Mammary epithelial cell (primary cell): ENCODE measurements at places on chromosomes 16 and 17. TPM values are rescaled to one million over a fixed set of nuclear protein-coding genes. Genes with fewer than 3 reads are reported as not detected.

GRCh38 chr17:64223283-64223682, 39.8 kb downstream of the TEX2 start:
- no peak for DNase-seq

GRCh38 chr17:61398721-61399130, 917 bp upstream of the TBX2 start:
- no peak for DNase-seq

GRCh38 chr17:60303406-60304099, 88.4 kb downstream of the USP32 start:
- no peak for DNase-seq

- no peak for DNase-seq
Measured at GRCh38 chr16:10685709-10686108, 9.0 kb downstream of the TEKT5 start.

DNA sequence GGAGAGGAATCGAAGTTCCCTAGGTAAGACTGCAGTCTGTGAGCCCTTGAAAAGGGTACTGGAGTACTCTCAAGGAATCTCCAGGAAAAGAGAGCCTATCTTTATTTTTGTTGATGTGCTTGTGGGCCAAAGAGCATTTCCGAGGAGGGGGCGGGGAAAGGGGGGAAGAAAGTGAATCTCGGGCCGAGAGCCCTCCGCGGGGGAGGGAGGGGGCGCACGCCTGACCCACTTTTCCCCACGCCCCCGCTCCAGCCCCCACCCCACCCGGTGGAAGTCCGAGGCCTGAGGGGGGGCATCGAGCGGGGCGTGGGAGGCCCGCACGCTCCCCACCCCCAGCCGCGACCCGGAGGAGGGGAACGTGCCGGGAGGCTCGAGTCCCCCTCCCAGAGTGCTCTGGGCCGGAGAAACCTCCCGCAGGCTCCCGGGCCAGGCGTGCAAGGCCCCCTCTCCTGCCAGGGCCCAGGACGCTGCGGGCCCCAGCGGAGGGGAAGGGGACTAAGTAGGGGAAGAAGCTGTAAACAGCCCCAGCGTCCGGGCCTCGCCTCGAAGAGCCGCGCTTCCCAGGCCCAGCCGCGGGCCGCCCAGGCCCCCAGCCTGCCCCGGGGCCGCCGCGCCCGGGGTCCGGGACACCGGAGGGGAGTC, 444 bp downstream of the HELZ start:
- DNase-seq: no peak

DNA sequence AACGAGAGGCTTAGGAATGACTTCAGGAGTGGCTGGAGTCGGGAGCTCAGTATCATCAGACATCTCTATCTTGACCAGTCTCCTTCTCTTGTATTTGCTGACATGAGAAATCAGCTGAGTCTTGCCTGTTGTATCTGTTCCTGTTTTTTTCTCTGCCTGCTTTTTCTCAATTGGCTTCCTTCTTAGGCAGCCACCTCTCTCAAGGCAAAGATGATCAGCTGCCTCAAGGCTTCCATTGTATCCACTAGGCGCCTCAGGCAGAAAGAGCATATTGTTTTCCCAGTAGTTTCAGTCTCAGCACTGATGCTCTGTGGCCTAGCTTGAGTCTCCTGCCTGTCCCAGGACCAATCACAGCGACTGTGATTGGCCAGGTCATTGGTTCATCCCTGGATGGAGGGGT, 306.2 kb downstream of the CPPED1 start:
- DNase-seq: no peak

- no peak for DNase-seq
Measured at GRCh38 chr17:67520252-67520906, 143.3 kb downstream of the PITPNC1 start.

GRCh38 chr16:35792516-35793285, 2333.3 kb downstream of the TP53TG3F start:
- DNase-seq: no peak

DNA sequence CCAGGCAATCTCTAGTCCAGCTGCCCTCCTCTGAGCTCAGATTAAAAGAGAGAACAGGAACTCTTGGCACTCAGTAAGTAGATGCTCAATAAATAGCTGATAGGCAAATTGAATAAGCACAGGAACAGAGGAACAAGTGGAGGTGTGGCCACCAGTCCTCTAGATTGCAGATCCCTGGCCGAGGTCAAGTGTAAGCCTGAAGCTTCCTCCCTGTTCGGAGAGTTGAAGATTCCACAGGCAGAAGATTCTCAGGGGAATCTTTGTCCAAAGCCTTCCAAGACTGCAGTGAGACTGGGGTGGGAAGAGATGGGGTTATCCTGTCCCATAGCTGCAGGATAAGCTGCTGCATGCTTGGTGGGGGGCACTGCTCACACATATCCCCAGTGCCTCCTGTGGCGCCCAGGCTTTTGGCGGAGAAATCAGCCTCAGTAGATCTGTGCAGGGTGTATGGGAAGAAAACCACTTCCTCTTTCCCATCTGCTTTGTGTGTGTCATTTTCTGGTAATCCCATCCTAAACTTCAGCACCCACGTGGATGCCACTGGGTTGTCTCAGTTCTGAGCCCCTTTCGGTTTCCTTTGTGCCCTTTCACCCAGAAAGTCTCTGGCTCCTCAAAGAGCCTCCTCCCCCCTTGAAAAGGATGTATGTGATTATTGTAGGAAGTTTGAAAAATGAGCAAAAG, 12.1 kb downstream of the CD300A start:
- no peak for DNase-seq

- no peak for DNase-seq
Measured at GRCh38 chr17:20083156-20083859, 74.1 kb downstream of the SPECC1 start.

Gene CDK3
- total RNA-seq: 1.0 TPM
